ENCODE measurements at places on chromosomes 7 and 10.

DNA sequence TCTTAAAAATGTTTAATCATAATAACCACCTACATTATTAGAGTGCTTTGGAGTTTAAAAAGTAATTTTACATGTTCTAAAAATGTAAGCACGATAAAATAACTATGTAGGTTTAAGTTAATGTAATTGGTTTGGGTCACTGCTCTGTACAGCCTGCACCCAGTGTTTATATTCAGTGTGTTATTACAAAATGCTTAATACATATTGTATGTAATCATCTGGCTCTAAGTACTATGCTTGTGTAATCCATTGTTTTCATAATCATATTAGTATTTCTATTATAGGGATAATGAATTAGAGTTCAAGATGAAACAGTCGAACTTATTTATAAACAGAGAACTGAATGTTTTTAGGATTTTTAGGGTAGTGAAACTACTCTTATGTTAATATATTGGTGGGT, 13.1 kb downstream of the RPA3 start:
- DNase-seq, result no peak

DNA sequence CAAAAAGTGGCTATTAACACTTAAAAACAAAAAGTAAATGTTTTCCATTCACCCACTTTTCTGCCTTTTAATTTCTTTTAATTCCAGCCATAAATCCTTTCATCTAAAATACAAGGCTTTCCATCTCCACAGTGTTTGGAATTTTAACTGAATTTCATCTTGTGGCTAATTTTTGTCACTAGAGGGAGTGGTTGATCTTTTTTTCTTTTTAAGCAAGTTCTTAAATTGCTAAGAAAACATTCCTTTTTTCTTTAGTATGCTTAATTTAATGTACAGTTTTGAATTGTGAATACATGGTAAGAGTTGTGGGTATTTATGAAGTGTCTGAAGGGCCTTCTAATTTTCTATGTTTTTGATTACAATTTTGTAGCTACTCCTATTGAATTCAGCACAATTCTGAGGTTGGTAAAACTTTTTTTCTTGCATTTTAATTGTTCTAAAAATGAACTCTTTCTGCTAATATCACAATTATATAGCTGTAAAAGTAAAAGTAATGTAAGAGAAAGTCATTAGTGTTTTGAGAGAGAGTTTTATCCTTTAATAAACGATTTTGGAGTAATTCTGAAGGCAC, 54.9 kb upstream of the ANK3 start:
- no peak for DNase-seq

- peak; percentile 21 for DNase-seq
These were observed 649 bp downstream of the IDE start for GRCh38 chr10:92573091-92573797.

- DNase-seq, result no peak
These were observed 106.4 kb upstream of the TCF7L2 start for GRCh38 chr10:112843623-112844022.

DNA sequence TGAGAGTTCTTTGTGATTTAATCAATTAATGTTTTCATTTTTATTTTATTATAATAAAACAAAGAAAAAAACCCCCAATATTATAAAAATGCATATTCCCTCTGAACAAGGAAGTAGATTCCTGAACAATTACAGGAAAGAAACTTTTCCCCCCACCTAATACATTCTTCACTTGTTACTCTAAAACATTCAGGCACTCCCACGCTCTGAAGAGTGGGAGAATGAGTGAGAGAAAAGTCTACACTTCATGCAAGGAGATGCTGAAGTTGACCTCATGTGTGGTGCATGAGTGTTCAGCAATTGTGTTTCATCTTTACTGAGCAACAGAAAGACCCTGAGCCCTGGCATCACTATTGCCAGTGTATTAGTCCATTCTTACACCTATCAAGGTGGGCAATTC, 244.2 kb upstream of the IGFBP3 start:
- DNase-seq, result no peak

- DNase-seq, result no peak
These were observed 143.5 kb upstream of the GHITM start for GRCh38 chr10:83995738-83996331.

GRCh38 chr7:40646717-40647116, 511.9 kb downstream of the SUGCT start:
- DNase-seq, result no peak

- DNase-seq, result no peak
These were observed 31.3 kb downstream of the FZD1 start for GRCh38 chr7:91295576-91295975.

DNA sequence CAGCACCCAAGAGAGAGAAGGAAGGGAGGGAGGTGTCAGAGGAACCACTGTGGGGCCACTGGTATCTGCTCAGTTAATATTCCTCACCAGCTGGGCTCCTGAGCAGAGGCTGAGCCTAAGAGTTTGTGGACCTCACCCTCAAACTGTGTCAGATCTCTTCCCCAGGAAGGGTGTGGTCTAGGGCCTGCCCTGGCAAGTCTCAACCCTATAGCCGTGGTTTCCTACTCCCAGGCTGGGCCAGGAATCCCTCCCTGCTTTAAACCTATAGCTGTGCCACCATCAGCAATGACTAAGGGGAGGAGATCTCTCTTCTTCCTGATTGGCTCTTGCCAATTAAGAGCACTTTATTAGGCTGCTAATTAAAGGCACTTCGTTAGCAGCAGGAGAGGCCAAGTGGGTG, 29.9 kb downstream of the POLL start:
- DNase-seq, result no peak

GRCh38 chr10:114397651-114398145, 6.6 kb downstream of the AFAP1L2 start:
- DNase-seq, result no peak

DNA sequence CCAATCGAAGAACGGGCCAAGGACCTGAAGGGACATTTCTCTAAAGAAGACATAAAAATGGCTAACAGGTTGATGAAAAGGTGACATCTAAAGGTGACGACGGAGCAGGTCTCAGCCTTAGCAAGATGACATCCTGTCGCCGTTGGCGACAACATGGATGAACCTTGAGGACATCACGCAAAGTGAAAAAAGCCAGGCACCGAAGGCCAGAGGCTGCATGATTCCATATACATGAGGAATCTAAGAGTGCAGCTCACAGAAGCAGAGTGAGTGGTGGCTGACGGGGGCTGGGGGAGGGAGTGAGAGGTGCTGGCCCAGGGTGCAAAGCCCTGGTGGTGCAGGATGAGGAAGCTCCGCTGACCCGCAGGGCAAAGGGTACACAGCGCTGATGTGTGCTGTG, 34.1 kb upstream of the NKX6-2 start:
- no peak for DNase-seq

GRCh38 chr7:2945171-2945570, 98.5 kb downstream of the CARD11 start:
- DNase-seq, result no peak

DNA sequence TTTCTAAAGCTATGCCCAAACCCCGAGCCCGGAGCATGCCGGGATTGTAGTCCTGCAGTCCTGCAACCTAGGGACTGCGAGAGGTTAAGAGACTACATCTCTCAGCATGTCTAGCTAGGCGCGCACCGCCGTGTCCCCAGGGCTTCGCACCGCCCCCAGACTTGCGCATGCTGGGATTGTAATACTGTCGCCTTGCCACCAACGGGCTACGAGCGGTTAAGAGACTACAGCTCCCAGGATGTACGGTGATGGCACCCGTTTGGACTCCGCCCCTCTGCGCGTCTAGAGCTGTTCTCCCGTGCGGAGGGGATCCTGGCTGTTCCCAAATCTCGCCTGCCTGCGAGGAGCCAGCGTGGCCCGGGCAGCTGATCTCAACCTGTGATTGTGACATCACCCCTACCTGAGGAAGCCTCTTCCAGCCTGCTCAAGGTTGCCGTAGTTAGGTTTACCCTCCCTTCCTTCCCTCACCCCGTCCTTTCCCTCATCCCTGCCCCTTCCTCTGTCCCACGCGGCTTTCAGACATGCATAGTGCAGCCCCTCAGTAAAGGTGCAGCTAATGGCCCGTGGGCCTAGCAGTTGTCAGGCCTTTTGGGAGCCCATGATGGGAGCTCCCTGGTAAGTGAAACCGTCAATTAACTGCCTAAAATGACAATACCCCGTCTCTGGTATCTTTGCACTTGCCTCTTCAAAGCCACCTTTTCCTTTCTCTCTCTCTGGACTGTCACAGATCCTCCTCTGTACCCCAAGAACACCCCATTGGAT, 6.3 kb upstream of the ZNF736 start:
- DNase-seq, result peak; percentile 83

GRCh38 chr7:108079648-108080591, 50.2 kb downstream of the LAMB4 start:
- no peak for DNase-seq

GRCh38 chr10:20343036-20343435, 526.8 kb downstream of the PLXDC2 start:
- DNase-seq, result no peak

- no peak for DNase-seq
These were observed 4.6 kb upstream of the ANKRD26 start for GRCh38 chr10:27104919-27105318.

DNA sequence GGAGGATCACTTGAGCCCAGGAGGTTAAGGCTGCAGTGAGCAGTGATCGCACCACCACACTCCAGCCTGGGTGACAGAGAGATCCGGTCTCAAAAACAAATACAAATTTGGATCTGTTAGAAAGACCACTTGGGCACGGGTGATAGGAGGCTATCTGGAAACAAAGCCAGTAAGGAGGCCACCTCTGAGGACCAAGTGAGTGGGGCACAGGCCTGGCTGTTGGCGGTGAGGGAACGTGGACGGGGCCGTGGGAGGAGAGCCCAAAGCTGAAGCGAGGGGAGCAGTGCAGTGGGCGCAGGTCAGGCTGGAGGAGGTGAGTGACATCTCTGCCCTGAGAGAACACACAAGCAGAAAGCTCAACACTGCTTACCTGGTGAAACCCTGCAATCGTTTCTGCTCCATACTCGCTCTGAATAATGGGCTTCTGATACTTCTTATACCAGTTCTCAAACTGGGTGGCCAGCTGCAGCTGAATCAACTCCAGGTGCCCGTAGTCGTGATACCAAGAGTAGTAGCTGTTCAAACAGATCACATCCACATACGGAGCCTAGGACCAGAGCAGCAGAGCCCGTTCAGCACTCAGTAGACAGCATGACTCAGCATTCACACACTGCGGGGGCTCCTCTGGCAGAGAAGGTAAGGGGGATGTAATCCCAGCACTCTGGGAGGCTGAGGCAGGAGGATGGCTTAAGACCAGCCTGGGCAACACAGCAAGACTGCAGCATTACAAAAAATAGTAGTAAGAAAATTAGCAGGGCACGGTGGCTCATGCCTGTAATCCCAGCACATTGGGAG, 14.5 kb downstream of the GUSB start:
- no peak for DNase-seq

DNA sequence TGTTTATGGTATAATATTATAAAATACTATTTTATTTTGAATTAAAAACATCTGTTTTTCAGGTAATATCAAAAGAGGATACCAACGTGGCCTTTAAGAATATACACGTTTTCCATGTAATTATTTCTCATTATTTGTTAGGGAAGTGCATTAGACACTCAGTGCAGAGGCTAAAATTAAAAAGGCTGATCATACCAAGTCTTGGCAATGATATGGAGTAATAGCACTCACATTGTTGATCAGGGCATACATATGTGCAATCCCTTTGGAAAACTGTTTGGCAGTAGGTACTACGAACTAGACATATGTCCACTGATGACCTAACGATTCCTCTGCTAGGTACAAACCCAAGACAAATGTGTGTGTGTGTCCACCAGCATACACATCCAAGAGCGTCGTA, 20.7 kb upstream of the VIPR2 start:
- DNase-seq, result no peak

DNA sequence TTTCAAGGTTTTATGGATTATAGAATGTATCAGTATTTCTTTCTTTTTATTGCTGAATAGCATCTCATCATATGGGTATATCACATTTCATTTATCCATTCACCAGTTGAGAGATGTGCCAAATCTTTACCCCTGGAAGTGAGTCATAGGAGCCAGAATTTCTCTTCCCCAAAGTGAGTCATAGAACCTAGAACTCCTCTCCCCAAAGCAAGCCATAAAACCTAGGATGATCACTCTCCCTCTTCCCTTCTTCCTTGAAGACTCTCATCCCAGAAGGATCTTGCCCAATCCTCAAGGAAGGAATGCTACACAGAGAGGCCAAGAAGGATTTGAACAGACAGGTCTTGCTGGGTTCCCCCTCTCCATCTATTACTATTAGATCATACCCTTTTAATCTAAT, 199.9 kb downstream of the EVX1 start:
- DNase-seq, result no peak

DNA sequence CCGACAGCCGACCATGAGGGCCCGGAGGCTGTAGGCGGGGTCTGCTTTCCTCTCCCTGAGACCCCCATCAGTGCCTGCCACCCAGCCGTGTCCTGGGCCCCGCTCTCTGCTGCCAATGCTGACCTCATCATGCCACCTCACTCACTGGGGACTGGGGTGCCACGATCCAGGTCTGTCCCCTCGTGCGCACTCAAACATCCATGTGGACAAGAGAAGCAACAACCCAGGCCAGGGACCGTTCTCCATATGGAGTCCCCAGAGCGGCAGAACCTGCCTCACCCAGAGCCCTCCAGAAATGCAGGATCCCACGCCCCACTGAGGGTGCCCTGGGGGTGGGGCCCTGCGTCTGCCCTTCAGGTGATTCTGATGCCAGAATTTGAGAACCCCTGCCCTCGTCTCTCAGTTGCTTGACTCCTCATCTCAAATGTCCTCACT, 210.0 kb upstream of the PPP2R2D start:
- DNase-seq, result no peak

GRCh38 chr10:72133517-72133916, 45.2 kb upstream of the SPOCK2 start:
- DNase-seq, result no peak

DNA sequence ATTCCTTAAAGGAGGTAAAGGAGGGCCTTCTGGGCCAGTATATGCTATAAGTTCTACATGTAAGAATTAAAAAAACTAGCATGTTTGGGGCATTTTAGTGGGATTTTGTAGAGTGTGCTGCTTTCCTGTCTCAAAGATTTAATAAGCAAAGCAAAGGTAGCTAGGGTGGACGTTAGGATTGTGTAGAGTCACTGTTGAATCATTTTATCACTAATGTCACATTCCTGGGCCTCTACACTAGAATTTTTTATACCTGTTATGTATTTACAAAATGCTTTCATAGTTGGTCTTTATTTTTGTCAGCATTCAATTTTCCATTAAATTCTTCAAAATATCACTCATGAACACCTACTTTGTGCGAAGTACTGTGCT, 139.4 kb upstream of the PHYHIPL start:
- DNase-seq, result no peak

DNA sequence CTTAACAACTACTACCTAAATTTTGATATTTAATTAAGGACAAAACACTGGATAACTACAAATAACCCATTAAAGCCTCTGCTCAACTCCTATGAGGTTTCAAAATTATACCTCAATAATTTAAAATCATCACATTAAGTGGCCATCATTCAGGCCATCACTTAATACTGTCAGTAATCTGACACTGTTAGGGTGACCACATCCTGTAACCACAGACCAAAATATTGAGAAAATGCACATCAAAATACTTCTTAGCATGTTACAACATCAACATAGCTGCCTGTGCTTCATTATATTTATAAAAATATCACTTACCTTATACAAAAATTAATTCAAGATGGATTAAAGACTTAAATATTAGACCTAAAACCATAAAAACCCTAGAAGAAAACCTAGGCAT, 23.3 kb downstream of the SEM1 start:
- DNase-seq, result no peak

Measured in stimulated activated CD4-positive, alpha-beta T cell treated with anti-CD3 and anti-CD28 coated beads, TNF-alpha, amount 100 ng/mL, for 48 hours (primary cell).